ENCODE measurements at places on chromosomes 12 and 14.

GRCh38 chr14:75299576-75299975 is 20.9 kb downstream of the FOS start:
- DNase-seq = no peak

DNA sequence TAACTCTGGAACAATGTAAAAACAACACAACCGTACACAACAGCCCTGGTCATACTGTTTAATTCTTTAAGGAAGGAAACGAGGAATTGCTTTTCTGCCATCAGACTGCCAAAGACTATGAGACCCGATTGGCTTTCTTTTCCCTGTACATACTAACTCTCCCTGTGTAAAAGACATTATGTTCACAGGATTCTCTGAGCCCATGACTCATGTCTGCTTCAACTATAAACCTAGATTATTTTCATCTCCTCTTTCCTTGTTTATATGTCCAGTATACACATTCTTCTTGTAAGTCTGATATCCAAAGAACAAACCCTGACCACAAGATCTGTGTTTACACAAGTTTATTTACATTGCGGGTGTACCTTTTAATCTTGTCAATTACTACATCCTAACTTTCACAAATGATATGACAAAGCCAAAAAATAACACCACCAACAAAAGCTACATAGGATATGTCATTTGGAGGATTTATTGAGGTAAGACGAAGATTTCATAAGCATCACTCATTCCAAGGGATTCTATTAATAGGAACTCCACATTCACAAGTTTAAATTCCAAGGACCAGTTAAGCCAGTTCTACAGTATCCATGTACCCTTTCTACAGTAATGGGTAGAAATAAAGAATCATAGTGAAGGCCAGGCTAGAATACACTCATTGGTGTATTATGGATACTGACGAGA is 67.3 kb downstream of the STXBP6 start:
- DNase-seq = no peak

- no peak for DNase-seq
Observed at GRCh38 chr12:18754124-18754707, 16.3 kb downstream of the CAPZA3 start.

DNA sequence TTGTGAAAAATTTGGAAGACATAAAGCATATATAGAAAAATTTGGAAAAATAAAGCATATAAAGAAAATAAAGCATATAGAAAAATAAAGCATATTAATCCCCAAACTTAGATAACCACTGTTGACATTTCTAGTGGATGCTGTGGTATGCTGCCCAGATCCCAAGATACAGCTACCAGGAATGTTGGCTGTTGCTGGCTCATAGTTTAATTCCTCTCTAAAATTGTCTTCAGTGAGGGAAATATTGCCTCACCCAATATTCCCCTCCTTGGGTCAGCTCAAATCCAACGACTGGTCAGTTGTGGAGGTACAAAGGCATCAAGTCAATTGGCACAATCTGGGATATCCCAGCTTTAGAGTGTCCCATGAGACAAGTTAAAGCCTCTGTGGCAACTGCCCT is 10.1 kb upstream of the KICS2 start:
- no peak for DNase-seq

GRCh38 chr12:92134638-92135274 is 10.9 kb downstream of the BTG1 start:
- DNase-seq = no peak

All from retina (tissue), 1 donor.